ENCODE measurements at places on chromosomes 4 and X.

DNA sequence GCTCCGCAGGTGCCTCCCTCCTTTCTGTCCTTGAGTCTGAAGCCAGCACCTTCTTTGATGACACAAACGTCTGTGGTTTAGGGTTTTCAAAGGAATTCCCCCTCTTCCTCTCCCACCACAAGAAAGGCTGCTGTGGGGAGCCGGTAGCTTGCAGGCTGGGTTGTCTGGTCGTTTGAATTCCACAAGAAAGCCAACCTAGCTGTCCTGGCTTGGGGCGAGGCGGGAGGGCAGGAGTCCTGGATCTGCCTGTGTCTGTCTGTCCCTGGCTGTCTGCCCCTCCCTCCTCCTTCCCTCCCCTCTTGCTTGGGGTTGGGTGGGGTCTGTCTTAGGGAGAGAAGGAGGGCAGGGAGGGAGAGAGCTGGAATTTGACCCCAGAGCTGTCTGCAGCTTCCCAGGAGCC is 56.3 kb downstream of the SHROOM2 start:
- peak overlapping the region; percentile 55 for H3K4me3 ChIP-seq
- H3K27ac ChIP-seq, result peak overlapping the region; percentile 79
- H3K36me3 ChIP-seq, result no peaks in the 10 kb centered on the region
- H3K27me3 ChIP-seq, result peaks cover 3% of the 10 kb centered on the region

GRCh38 chr4:185513489-185514181 is 21.7 kb downstream of the PDLIM3 start:
- H3K27me3 ChIP-seq, result no peaks in the 10 kb centered on the region
- no peaks in the 10 kb centered on the region for H3K36me3 ChIP-seq
- no peak overlapping the region for H3K27ac ChIP-seq
- H3K4me3 ChIP-seq, result no peak overlapping the region
- DNase-seq, result no peak

DNA sequence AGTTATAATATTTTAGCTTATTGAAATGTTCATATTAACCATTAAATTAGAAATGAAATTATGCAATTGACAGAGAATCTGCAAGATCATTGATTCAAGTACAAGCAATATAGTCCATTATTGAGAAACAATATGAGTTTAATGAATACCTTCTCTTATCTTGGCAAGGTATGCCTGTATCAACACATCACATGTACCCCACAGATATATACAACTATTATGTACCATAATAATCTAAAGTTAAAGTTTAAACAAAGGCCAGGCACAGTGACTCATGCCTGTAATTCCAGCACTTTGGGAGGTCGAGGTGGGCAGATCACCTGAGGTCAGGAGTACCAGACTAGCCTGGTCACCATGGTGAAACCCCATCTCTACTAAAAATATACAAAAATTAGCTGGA is 514.7 kb downstream of the PCDH7 start:
- H3K27me3 ChIP-seq, result no peaks in the 10 kb centered on the region
- no peaks in the 10 kb centered on the region for H3K4me1 ChIP-seq

GRCh38 chr4:24395937-24396336 is 188.4 kb downstream of the DHX15 start:
- no peaks in the 10 kb centered on the region for H3K36me3 ChIP-seq
- no peak overlapping the region for H3K27ac ChIP-seq
- DNase-seq, result no peak
- H3K4me3 ChIP-seq, result no peak overlapping the region
- peaks cover 8% of the 10 kb centered on the region for H3K27me3 ChIP-seq
- H3K4me1 ChIP-seq, result no peaks in the 10 kb centered on the region
